Stimulated activated CD4-positive, alpha-beta T cell treated with anti-CD3 and anti-CD28 coated beads, TNF-alpha, amount 100 ng/mL, for 24 hours (primary cell): ENCODE measurements at places on chromosomes 16 and 17.
A peak's percentile ranks its signal among the peaks of the same experiment; 100 is the strongest.

DNA sequence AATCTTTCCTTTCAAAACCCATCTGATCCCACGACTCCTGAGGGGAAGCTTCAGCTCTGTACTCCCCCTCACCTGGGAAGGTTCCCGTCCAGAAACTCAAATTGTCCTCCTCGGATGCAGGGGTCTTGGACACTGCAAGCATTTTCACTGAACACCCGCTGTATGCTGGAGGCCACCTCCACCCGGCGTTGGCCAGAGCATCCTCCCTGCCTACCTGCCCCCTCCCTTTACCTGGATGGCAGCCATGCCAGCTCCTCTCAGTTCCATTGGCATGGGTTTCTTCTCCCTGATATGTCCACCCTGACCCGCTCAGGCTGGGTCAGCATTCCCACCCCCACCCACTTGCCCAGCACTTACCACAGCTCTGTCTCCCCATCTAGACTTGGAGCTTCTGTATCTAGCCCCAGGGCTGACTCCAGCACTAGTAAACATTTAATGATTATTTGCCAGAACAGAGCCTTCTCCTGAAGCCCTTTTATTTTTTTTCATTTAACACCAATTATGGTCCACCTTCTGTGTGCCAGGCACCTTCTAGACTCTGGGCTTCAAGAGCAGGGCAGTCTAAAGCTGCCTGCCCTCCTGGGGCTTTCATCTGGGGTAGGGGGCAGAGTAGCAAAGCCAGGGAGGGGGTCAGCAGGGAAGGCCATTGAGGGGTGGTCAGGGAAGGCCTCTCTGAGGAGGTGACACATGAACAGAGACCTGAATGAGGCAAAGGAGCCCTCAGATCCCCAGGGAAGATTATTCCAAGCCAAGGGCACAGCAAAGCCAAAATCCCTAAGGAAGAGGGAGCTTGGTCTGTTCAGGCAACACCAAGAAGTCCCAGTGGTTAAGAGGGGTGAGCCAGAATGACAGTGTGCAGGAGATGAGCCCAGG, 8.9 kb upstream of the KRT19 start:
- DNase-seq = no peak

DNA sequence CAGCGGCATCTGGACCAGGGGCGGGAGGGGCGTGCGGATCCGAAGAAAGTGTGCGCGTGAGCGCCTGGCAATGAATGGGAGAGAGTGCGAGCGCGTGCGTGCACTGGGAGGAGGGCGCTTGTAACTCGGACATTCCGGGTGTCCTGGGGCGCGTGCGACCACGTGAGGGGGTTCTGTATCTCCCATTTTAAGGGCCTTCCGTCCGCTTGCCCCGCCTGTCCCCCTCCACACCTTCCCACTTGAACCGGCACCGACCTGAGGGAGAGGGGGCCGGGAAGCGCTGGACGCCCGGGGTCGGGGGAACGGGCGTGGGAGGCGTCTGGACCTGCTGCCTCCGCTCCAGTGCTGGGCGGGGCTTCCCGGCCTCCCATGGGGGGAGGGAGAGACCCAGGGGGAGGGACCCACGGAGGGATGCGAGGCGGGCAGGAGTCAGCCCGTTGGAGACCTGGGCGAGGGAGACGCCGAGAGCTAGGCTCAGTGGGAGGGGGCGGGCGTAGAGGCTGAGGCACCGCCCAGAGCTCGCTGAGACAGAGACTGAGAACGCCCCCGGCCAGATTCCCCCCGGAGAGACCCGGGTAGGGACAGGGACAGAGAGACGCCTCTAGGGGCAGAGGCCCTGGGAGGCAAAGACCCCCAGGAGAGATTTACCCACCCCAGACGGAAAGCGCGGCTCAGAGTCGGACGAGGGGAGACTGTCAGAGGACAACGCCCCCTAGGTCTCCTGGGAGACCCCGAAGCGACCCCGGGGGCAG, at the start of gene KREMEN2:
TSS of gene KREMEN2 (plus strand) at position 553 of the 752 bp plus-strand sequence. CDS start 246 bp downstream, outside the sequence.
- DNase-seq = no peak

DNA sequence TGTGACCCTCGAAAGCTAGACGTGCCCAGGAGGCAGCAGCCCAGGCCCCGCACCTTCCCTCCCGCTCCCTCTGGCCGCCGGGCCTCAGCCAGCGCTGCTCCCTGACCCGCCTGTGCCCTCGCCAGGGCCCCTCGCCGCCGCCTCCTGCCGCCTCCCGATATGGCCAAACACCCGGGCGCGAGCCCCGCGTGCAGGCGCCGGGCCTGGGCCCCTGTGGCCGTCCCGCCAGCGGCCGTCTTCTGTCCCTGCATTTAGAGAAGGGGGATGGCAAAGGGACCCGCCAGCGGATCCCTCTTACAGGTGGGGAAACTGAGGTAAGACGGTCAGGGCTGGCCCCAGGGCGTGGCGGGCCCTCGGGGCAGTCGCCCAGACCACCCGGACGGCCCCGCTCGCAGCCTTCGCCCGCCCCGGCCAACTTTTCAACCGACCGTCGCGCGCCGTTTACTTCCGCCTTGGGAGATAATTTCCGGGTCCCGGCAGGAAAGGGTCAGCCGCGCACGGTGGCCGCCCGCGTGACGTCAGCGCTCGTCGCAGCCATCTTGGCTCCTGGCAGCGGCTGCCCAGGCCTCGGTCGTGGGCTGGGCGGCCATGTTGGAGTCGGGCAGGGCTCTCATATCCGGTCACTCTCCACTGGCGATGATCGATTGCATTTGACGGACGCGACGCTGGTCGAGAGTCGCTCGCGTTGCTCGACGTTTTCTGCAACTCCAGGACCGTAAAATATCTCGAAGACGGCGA, 7.0 kb upstream of the GNG13 start:
- DNase-seq = peak; percentile 66

DNA sequence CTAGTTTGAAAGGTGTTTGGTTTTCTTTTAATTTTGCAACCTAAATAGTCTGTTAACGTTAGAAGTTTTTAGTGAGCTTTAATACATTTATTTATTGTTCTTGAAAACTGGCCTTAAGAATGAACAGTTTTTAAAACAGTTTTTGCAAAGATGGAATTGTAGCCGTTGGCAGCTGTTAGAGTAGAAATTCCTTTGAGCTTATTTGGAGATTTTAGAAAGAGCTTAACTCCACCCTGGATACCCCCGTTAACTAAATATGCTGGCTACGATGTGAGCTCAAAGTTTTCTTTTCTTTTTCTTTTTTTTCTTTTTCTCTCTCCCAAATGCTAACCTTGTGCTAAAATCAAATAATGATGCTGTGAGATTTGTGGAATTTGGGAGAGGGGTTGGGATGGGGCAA, 75.2 kb downstream of the COX10 start:
- no peak for DNase-seq

DNA sequence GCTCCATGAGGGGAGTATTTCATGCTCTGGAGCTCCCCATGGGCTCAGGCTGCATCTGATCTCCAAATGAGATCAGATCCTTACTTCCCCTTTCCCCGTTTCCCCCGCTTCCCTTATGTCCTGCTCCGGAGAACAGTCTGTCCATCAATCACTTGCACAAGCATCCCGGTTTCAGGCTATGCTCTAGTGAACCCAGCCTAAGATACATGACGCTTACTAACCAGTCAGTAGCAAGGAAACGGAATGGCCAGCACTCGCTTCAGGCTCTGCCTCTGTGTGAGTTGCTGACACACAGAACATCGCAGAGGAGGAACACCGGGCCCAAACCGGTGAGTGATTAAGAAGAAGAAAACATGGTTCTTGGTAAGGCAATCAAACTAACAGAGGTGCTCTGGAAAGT, 9.4 kb upstream of the ATP5MC1 start:
- no peak for DNase-seq

- DNase-seq = no peak
Measured at GRCh38 chr17:81354954-81355347, 40.3 kb upstream of the BAHCC1 start.

GRCh38 chr17:197352-197751, 15.9 kb upstream of the DOC2B start:
- no peak for DNase-seq

- no peak for DNase-seq
Measured at GRCh38 chr17:78993241-78993956, 13.7 kb upstream of the LGALS3BP start.

DNA sequence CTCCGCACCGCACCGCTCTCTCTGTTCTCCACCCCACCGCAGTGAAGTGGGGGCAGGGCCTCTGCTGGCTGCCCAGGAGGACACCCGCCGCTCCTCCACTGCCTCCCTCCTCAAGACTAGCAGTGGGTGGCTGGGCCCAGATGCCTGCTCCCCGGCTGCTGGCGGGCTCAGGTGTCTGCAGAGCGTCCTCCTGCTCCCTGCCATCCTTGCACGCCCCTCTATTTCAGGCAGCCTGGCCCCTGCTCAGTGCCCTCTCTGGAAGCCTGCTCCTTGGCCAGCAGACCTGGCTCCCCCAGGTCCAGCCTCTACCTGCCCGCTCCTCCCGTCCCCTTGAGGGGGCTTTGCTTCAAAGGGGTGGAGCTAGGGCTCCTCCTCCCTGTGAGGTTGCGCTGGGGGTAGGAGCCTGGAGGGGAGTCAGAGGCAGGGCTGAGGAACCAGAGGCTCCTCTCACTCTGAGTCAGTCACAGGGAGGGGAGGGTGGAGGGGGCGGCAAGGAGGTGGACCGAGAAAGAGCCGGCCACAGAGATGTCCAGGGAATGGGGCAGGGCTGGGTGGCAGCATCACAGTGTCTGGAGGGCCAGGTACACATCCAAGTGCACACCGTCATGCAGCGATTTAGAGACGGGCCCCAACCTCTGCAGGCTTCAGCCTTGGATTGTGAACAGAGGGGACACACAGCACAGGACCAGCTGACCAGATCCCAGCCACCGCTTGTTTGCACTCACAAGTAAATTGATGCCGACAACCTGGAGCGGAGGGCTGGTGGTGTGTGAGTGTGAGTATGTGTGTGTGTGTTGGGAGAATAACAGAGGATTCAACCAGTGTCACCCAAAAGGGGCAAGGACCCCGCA, 9.8 kb upstream of the TMEM92 start:
- DNase-seq = no peak

DNA sequence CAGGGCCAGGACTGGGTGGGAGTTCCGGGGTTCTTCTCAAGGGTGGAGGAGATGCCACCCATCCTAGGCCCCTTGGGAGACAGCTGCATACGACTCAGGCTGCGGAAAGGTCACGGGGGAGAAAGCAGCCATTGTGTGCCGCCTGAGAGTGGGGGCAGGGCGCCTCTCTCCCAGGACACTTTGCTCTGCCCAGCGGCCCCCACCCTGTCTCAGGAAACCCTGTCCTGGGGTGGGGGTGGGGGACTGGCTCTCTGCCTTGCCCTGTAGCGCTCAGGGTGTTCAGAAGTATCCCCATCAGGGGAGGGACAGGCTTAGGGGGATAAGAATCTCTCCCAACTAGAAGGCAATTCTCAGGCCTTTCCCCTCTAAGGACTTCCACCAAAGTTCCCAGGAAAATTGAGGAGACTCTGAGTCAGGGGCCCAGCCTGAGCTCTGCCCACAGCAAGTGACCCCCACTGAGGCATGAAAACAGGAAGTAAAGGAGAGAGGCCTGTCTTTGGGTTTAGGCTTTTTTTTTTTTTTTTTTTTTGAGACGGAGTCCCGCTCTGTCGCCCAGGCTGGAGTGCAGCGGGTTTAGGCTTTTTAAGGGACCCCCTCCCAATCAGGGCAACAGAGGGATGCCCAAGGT, 4.9 kb downstream of the GIT1 start:
- no peak for DNase-seq

DNA sequence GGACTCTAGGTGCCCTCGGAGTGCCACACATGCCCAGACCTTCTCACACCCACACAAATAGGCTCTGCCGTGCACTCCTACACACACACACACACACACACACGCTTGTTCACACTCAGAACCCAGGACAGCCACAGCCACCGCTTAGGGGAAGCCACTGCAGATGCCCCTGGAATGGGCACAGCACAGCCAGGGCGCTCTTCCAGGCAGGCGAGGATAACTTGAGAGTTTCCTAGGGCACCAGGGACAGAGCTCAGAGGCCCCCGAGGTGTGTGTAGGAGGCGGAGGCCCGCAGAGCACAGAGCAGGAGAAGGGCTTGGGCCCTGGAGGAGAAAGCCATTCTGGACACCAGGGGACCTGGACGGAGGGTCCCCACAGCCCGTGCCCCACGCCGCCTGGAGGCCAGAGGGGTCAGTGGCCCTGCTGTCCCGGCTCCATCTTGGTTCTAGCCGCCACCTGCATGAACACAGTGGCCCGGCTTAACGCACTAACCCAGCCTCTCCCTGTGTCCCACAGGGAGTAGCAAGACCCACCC, 21.0 kb downstream of the TRARG1 start:
- no peak for DNase-seq

DNA sequence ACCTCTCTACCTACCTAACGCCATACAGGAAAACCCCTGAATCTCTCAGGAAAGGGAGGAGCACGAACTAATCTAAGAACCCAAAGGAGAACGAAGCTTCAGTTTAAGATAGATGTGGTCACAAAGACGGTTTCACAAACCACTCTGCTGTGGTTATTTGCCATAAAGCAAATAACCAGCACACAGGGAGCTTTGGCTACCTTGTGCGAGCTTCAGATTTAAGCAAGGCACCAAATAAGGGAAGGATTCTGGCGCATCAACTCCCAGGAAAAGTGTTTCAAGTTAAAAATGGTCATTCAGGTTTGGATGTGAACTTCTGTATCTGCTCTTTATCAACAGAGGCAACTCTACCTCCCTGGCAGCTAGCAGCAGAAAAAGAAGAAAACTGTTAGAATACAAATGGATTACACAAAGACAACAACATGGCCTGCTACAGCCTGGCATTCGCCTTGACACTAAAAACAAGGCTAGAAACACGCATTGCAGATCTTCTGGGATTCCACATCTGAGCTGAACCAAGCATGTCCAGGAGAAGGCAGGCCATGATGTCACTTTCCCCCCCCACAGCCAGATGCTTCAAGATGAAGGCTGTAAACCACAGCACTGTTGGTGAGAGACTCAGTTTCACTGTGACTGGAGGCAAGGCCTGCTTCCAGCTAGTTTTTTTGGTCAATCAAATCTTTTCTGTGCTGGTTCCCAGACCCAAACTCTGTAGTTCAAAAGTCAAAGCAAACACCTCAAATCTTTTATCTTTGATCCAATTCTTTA, 43.6 kb downstream of the SMG6 start:
- DNase-seq = peak; percentile 75

DNA sequence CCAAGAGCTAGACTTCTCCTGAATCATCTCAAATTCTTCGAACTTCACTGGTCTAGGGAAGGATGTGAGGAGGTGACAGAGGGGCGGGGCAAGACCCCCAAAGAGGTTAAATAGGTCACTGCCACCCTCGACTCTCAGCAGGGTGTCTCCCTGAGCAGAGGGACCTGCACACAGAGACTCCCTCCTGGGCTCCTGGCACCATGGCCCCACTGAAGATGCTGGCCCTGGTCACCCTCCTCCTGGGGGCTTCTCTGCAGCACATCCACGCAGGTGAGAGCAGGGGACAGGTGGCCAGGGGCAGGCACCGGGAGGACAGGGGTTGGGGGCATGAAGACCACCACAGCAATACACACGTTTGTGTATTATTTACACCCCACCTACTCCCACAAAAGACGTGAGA, 9.2 kb downstream of the CCL17 start:
- no peak for DNase-seq
